Ovary (tissue), 10 donors: ENCODE measurements at places on chromosomes 16 and 17. TPM values are rescaled to one million over a fixed set of nuclear protein-coding genes. Genes with fewer than 3 reads are reported as not detected.
A peak's percentile ranks its signal among the peaks of the same experiment; 100 is the strongest.

GRCh38 chr16:50711862-50712559, 18.6 kb downstream of the NOD2 start:
- no peaks in the 10 kb centered on the region for H3K27me3 ChIP-seq
- no peak for DNase-seq
- no peaks in the 10 kb centered on the region for H3K36me3 ChIP-seq
- H3K4me1 ChIP-seq, result peaks cover 2% of the 10 kb centered on the region
- H3K27ac ChIP-seq, result no peak overlapping the region
- no peak overlapping the region for H3K4me3 ChIP-seq

The GGA3 gene
- total RNA-seq, result 23.1 TPM

The HBA2 gene
- total RNA-seq, result 4.5 TPM

- no peak overlapping the region for H3K4me3 ChIP-seq
- no peaks in the 10 kb centered on the region for H3K36me3 ChIP-seq
- no peak overlapping the region for H3K27ac ChIP-seq
- DNase-seq, result no peak
Measured at GRCh38 chr17:62206550-62206949, 141.5 kb upstream of the MED13 start.

The WIPI1 gene
- total RNA-seq, result 16.9 TPM

The PIPOX gene
- 1.5 TPM for total RNA-seq

- H3K36me3 ChIP-seq, result no peaks in the 10 kb centered on the region
- DNase-seq, result peak; percentile 43
Measured at GRCh38 chr16:22220714-22221113, 14.6 kb downstream of the EEF2K start.

DNA sequence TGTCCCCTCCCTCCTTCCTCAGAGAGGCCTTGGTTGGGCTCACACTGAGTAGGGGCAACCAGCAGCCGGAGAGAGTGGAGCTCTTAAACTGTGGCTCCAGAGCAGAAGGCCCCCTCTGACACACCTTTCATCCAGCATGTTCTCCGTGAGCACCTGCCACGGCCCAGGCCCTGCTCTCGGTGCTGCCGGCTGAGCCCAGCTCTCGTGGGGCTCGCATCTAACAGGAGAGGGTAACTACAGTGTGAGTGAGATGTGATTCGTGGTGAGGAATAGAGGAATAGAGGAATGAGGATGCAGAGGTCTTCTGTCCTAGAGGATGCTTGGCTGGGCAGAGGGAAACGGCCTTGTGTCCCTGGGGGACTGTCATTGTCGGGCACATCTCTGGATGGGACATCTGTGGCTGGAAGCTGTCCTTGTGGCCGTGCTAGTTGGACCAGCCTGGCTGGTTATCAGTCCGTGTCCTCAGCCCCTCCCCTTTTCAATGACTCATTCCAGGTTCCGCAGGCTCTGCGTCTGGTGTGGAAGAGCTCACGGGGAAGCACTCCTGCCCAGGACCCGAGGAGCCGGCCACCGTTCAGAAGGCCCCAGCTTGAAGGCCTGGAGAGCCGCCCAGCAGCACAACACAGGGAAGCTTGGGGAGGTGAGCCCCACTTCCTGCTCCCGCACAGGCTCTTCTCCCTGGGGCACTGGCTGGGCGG, 11.9 kb upstream of the DNASE1 start:
- H3K27ac ChIP-seq, result no peak overlapping the region
- H3K27me3 ChIP-seq, result no peaks in the 10 kb centered on the region
- no peaks in the 10 kb centered on the region for H3K36me3 ChIP-seq
- no peaks in the 10 kb centered on the region for H3K4me1 ChIP-seq
- no peak overlapping the region for H3K4me3 ChIP-seq

The SCGB1C2 gene
- total RNA-seq, result not detected

The HOXB3 gene
- 10.7 TPM for total RNA-seq

The NPIPB2 gene
- total RNA-seq, result 13.4 TPM

GRCh38 chr16:64391063-64391600, 730.7 kb downstream of the CDH11 start:
- no peaks in the 10 kb centered on the region for H3K27me3 ChIP-seq
- no peak for DNase-seq
- H3K4me3 ChIP-seq, result no peak overlapping the region
- H3K36me3 ChIP-seq, result no peaks in the 10 kb centered on the region
- peaks cover 1% of the 10 kb centered on the region for H3K4me1 ChIP-seq
- peak overlapping the region; percentile 13 for H3K27ac ChIP-seq

DNA sequence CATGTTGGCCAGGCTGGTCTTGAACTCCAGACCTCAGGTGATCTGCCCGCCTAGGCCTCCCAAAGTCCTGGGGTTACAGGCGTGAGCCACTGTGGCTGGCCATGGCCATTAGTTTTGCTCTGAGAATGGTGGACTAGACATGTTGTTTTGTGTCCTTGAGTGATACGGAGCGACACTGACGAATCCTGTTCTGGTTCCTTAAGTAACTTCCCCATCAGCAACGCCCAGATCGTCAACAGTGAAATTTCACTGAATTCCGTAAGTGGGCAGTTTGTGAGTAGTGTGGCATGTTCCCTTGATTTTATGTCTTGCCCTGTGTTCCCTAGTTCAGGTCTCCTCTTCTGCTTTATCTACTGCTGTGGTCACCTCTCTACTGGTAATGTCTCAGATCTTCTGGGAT, 67.4 kb downstream of the SNX29 start:
- DNase-seq, result no peak
- no peaks in the 10 kb centered on the region for H3K4me1 ChIP-seq
- H3K36me3 ChIP-seq, result no peaks in the 10 kb centered on the region
- H3K4me3 ChIP-seq, result no peak overlapping the region
- no peaks in the 10 kb centered on the region for H3K27me3 ChIP-seq

DNA sequence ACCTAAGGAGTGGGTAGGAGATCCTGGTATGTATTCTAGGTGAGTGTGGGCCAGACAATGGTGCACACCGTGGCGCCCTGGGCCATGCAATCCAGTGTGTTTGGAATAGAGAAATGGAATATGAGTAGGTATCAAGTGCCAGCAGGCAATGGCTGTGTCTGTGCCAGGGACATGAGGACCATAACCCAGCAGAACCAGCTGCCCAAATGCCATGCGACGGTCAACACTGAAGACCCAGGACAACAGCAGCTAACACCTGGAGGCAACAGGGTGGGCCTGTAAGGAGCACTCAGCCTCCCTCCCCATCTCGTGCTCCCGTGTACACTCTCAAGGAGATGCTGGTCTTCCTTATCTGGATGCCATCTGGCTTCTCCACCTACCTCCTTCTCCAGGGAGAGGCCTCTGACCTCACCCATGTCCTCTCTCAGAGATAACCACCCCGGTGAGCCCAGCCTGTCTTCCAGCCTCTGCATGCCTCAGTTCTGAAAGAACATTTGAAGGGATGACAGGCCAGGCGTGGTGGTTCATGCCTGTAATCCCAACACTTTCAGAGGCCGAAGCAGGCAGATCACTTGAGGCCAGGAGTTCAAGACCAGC, 750 bp upstream of the GSDMB start:
- H3K27me3 ChIP-seq, result no peaks in the 10 kb centered on the region
- H3K4me1 ChIP-seq, result no peaks in the 10 kb centered on the region
- H3K4me3 ChIP-seq, result no peak overlapping the region
- no peak for DNase-seq

GRCh38 chr17:28230011-28230410, 89.0 kb upstream of the TMEM97 start:
- no peak overlapping the region for H3K4me3 ChIP-seq

The GPATCH8 gene
- 43.5 TPM for total RNA-seq

The CDRT15 gene
- total RNA-seq, result not detected

GRCh38 chr16:86918637-86919036, 340.3 kb downstream of the FOXL1 start:
- H3K4me3 ChIP-seq, result no peak overlapping the region
- DNase-seq, result no peak
- no peaks in the 10 kb centered on the region for H3K36me3 ChIP-seq
- no peak overlapping the region for H3K27ac ChIP-seq

DNA sequence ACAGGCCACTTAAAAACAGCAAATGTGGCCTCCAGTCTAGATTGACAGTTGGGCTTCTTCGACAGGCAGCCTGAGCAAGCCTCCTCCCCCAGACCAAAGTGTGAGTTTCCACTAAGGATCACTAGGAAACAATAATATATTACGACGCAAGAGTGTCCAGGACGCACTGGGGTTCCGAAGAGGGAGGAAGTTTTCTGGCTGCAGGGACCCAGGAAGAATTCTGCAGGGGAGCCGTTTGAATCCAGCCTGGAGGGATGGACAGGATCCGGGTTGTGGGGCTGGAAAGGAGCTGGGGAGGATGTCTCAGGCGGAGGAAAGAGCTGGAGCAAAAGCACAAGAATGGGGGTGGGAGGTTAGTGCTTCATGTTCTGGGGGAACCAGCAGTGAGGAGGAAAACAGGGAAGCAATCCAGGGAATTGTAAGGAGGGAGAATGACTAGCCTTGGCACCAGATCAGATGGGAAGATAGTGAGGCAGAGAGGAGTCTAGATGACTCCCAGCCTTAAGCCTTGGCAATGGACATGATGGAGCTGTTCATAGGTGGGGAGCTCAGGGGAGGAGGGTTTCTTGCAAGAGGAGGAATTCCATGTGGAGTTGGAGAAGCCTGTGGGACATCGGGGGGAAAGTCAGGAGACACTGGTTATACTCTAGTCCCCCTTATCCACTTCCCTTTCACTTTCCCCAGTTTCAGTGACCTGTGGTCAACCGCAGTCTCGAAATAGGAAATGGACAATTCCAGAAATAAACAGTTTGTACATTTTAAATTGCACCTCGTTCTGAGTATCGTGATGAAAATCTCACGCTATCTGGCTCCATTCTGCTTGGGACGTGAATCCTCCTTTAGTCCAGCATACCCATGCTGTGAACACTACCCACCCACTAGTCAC, 26.6 kb downstream of the NGFR start:
- DNase-seq, result no peak
- H3K4me3 ChIP-seq, result no peak overlapping the region
- H3K27me3 ChIP-seq, result no peaks in the 10 kb centered on the region

The HOXB5 gene
- total RNA-seq, result 0.45 TPM

The KRT25 gene
- not detected for total RNA-seq

The CBFA2T3 gene
- 1.2 TPM for total RNA-seq

GRCh38 chr17:76018340-76018680, 8.8 kb downstream of the EVPL start:
- no peaks in the 10 kb centered on the region for H3K4me1 ChIP-seq
- H3K4me3 ChIP-seq, result no peak overlapping the region
- no peaks in the 10 kb centered on the region for H3K36me3 ChIP-seq

DNA sequence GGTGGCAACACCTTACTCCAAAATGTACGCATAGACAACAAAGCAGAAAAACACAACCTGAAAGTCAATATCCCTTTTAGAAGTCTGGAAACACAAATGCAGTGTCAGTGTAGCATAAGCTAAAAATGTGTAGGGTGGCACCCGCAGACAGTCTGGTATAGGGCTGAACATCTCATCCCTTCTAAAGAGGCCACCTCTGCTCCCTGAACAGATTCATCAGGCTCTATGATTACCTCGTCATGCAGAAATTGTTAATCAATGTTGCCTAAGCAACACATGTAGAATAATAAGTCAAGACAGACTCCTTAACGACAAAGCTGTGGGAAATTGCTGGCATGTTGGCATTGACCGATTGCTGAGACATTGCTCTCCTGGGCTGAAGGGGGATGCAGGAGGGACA, 33.3 kb upstream of the ERCC4 start:
- no peak overlapping the region for H3K27ac ChIP-seq
- H3K36me3 ChIP-seq, result no peaks in the 10 kb centered on the region
- H3K27me3 ChIP-seq, result no peaks in the 10 kb centered on the region
- no peak overlapping the region for H3K4me3 ChIP-seq

DNA sequence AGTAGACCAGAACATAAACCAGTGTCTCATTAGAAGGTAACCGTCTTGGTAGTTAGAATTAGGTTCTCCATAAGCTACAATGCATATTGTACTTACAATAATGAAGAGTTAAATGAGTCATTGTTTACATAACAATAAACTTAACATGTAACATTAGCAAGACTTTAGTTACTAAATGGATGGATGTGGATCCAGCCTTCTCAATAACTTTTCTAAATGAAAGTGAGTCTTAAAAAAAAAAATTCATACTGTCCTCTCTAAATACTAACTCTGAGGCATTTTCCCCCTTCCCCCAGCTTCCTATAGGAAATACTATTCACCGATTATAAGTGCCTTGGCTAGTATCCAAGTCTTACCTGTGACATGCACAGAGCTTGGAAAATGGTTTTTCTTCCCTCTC, 155.3 kb downstream of the CYB561 start:
- no peak overlapping the region for H3K4me3 ChIP-seq
- no peak overlapping the region for H3K27ac ChIP-seq
- no peak for DNase-seq
- no peaks in the 10 kb centered on the region for H3K27me3 ChIP-seq

The CACNG1 gene
- not detected for total RNA-seq

GRCh38 chr17:17781591-17782496, 54.9 kb downstream of the SREBF1 start:
- H3K4me1 ChIP-seq, result peaks cover 32% of the 10 kb centered on the region
- H3K27me3 ChIP-seq, result no peaks in the 10 kb centered on the region
- peak overlapping the region; percentile 50 for H3K4me3 ChIP-seq
- peak overlapping the region; percentile 56 for H3K27ac ChIP-seq
- peak; percentile 88 for DNase-seq

- no peaks in the 10 kb centered on the region for H3K36me3 ChIP-seq
- H3K4me1 ChIP-seq, result no peaks in the 10 kb centered on the region
- no peaks in the 10 kb centered on the region for H3K27me3 ChIP-seq
- no peak for DNase-seq
Measured at GRCh38 chr16:19316846-19317245, 31.3 kb downstream of the CLEC19A start.

The ESRP2 gene
- 0.73 TPM for total RNA-seq

The TTYH2 gene
- total RNA-seq, result 18.9 TPM

- no peak overlapping the region for H3K4me3 ChIP-seq
- H3K36me3 ChIP-seq, result no peaks in the 10 kb centered on the region
- no peak for DNase-seq
- no peaks in the 10 kb centered on the region for H3K4me1 ChIP-seq
- no peak overlapping the region for H3K27ac ChIP-seq
Measured at GRCh38 chr17:78532922-78533640, 44.1 kb downstream of the DNAH17 start.

- H3K4me1 ChIP-seq, result no peaks in the 10 kb centered on the region
- H3K4me3 ChIP-seq, result no peak overlapping the region
- no peaks in the 10 kb centered on the region for H3K36me3 ChIP-seq
- no peak overlapping the region for H3K27ac ChIP-seq
Measured at GRCh38 chr17:76909971-76910760, 42.0 kb downstream of the MGAT5B start.

The CIBAR2 gene
- not detected for total RNA-seq

GRCh38 chr17:39208136-39208535, 8.1 kb downstream of the RPL19 start:
- no peaks in the 10 kb centered on the region for H3K27me3 ChIP-seq
- H3K36me3 ChIP-seq, result no peaks in the 10 kb centered on the region
- DNase-seq, result no peak
- no peak overlapping the region for H3K27ac ChIP-seq
- peaks cover 4% of the 10 kb centered on the region for H3K4me1 ChIP-seq

GRCh38 chr17:59845595-59846393, 46.9 kb downstream of the TUBD1 start:
- no peak overlapping the region for H3K4me3 ChIP-seq
- no peak for DNase-seq
- H3K27me3 ChIP-seq, result no peaks in the 10 kb centered on the region
- H3K4me1 ChIP-seq, result peaks cover 17% of the 10 kb centered on the region

The MMP15 gene
- 4.8 TPM for total RNA-seq
